Hypothalamus (tissue), 51 donors: ENCODE measurements at places on chromosomes 5 and 9.

GRCh38 chr9:94666364-94667099 lies 27.2 kb upstream of the FBP1 start:
- DNase-seq: no peak

DNA sequence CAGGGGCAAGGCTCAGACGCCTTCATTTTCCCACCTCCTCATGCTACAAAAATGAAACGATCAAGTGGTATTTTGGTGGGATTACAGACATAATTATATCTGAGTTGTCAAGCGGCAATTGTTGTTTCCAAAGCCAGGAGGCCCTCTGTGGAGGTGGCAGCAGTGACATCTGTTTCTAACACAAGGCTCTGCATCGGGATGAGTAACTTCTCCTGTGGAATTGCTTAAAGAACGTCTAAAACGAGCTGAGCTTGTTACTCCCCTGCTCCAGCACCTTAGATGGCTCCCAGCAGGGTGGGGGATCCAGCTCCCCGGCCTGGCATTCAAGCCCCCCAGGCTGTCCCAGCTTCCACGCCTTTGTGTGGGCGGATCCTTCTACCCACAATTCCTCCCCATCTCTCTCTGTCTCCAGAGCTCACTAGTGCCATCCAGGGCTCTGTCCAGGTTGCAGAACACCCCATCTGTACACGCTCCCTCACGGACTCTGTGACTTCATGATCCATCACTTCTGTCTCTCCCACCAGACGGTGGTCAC lies 36.8 kb downstream of the DAB2IP start:
- no peak for DNase-seq

DNA sequence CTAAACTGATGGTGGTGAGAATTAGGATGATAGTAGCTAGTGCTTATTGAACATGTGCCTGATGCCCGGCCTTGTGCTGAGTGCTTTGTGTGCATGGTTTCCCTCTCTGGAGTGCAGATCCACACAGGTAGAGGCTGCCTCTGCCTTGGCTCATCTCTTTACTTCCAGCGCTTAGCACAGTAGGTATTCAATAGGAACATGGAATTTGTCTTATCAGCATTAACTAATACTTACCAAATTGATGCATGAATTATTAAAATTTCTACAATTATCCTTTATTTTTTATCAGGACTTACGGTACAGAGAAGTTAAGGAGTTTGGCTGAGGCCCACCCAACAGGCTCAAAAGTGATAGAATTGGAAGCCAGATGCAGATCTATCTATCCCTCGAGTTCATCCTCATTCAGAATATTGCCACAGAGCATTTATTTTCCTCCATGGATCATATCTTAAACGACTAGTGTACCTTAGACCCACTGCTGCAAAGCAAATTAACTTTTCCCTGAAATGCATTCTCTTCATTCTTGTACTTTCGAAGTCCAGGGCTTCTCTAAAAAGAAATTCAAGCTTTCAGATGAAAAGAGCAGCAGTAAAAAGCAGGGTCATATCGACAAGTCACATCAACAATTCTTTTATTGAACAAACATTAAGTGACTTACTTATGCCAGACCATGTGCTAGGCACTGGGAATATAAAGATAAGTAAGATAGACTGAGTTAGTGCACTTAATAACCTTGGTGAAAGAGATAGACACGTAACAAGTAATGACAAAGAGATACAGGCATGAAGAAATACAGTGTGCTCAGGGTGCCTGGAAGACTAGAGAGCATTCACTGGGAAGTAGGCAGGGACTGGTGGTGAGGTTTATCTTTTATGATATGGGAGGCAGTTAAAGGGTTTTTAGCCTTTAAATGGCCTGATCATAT lies 290.0 kb downstream of the ARRDC3 start:
- no peak for DNase-seq

DNA sequence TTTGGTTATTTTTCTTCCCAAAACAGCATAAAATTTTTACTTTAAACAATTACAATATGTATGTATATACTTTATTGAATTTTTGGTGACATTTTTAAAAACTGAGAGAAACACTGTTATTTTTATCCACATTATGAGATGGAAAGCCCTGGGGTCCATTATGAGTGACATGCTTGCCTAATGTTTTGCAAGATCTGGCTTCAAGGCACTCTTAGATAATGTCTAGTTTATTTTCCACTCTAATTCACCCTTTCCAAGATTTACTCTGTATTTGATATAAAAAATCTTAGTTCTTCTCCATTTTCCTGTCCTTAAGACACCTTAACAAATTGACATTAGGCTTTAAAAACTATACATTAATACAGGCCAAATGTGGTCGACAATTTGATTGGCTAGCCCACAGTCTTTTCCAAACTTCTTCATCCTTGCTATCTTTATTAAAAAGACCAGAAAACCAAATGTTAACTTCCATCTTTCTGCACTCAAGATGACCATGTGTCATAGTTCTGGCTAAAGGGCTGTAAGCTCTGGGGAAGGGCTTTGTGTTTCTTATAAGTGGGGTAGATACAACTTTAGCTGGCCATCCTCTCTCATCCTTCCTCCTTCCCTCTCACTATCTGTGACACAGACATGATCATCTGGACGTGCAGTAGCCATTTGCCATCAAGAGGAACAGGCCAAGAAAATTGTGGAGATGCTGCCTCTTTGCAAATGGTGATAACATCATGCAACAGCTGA lies 561.1 kb downstream of the PDE4D start:
- DNase-seq: no peak

DNA sequence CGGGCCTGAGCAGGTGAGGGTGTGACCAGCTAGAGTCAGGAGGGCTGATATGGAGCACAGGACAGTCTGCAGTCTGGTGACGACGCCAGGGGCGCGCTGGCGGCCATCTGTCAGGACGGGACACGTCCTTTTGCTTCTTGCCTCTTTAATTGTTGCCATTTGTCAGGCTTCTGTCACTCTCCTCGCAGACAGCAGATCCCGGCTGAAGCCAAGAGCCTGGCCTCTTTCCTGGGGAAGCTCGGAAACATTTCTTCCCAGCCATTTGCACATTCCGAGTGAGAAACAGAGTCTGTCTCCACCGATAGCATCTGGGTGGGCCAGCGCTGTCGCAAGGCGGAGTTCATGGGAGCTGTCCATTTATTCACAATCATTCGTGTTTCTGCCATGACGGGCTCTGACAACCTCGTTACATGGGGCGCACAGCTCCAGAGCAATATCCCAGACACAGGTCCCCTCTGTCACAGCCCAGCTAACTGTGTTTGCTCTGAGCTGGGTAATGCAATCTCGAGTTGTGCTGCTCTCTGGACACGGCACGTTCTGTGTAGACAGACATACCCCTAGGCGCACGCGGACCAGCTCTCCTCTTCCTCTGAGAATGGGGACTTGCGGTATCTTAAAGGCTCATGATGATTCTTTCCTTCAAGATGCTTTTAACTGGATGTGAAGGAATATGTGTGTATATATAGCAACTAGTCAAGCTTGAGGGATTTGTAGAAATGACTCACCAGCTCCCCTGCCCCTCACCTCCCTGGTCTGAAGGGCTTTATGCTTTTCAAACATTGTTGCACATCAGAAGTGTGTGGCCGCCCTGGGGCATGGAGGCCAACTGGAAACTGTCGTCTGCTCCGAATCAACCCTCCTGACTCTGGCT lies 105.3 kb upstream of the FCN2 start:
- DNase-seq: no peak

- DNase-seq: no peak
These were observed 696.5 kb downstream of the NR2F1-AS1 start for GRCh38 chr5:92884469-92884868.

GRCh38 chr9:134223591-134224122 lies 59.3 kb upstream of the RNU6ATAC start:
- DNase-seq: no peak

- DNase-seq: no peak
These were observed 296.6 kb upstream of the RASA1 start for GRCh38 chr5:86971034-86971571.
